ENCODE measurements at places on chromosomes 3 and 15.

DNA sequence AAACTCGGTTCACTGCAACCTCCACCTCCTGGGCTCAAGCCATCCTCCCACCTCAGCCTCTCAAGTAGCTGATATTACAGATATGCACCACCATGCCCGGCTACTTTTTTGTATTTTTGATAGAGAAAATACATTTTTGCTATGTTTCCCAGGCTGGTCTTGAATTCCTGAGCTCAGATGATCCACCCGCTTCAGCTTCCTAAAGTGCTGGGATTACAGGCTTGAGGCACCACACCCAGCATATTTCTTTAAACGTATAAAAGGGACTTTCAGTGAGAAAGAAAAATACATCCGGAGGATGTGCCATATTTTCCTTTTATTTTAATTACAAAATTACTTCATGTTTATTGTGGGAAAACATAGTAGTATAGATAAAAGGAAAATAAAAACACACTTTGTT is 55.2 kb downstream of the RPL39L start:
- DNase-seq: no peak

DNA sequence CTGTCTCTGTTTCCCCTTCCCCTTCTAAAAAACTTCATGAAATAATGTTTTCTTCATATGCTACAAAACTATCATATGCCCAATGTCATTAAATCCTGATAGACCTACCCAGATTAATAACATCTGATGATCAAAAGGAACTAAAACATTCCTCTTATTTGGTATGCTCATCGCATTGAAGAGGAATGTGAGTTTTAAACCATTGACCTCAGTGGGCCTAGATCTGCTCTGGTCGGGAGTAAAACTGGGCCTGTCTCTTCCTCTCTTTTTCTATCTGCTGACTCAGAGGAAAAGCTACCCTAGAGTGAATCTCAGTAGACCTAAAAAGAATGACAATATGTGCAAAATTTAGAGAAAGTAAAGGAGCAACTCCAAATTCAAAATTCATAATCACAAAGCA is 275.8 kb downstream of the SATB1 start:
- no peak for DNase-seq

DNA sequence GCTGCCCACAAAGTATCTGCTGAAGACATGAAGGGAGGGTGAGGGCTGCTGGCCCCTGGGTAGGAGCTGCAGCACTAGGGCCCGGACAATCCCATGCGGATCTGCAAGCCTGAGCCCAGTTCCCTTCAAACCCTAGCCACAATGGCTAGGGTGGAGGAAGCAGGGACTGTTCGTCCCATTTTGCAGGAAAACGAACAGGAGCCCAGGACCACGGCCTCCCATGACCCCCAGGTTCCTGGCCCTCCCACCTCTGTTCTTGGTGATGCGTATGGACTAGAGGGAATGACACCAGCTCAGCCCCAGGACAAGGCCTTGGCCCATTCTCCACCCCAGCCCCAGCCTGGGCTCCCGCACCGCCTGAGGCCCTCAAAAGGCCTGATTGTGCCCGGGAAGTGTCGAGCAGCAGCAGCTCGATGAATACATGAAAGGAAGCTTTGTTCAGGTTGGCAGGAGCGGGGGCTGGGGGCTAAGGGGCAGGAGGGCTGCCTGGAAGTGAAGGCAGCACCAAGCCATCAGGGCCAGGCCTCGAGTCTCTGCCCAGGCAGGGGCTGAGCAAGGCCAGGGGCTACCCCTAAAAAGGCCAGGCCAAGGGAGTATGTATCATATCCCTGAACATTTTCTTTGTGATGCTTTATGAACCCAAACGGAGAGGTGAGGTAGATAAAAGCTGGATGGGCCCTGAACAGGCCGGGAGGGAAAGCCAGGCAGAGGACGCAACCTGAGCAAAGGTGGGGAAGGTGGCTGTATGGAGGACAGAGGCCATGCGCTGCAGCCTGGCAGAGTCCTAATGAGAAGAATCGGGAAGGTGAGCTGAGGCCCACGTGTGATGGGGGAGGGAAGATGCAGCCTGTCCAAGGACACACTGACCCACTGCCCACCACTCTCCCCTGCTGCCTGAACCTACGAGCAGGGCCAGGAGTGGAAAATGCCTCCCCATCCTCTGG is 12.2 kb downstream of the SEMA7A start:
- DNase-seq: no peak

GRCh38 chr15:33045066-33045810 is 149.3 kb downstream of the FMN1 start:
- DNase-seq: peak; percentile 20

GRCh38 chr3:71397046-71397445 is 186.5 kb downstream of the FOXP1 start:
- peak; percentile 59 for DNase-seq

DNA sequence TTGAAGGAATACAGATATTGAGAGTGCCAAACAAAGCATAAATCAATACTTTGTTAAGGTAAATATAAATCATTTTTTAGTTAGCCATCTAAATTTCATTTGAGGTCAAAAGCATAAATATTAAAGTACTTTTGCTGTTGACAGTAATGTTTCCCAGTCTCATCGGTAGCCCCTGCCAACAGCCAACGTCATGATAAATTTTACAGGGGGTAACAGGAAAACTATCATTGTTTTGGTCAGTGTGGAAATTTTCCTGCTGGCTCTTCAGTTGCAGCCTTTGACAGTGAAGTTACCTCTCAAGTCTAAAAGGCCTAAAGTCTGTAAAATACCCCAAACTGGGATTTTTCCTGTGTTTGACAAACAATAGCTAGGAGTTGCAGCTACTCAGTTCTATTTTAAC is 37.3 kb upstream of the TTC14 start:
- DNase-seq: no peak

DNA sequence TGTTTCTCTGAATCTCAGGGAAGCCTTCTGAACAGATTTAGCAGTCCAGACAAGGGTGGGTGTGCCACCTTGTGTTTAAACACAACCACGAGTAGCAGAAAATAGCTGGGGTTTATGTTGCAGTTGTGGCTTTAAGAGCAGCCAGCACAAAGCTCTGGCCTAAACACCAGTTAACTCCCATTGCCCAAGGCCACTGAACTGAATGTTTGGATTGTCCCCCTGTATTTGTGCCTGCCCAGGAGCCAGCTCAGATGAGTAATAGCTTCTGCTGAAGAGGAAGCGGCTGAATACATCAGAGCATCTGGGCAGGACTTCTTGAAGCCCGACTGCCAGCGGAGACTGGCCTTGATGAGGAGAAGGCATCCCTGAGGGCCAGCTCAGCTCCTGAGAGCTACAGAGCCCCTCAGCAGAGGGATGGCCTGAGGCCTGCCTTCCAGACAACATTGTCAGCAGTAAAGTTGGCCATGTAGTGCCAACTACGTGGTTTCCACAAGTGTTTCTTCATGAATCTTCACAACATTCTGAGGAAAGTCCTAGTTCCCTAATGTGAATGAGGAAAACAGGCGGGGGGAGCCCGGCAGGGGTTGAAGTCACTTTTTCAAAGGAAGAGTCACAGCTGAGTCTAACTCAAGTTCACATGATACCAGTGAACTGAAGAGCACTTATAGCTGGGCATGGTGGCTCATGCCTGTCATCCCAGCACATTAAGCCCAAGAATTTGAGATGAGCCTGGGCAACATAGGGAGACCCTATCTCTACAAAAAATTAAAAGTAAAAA is 65.8 kb upstream of the ZBTB38 start:
- peak; percentile 79 for DNase-seq
